ENCODE measurements at places on chromosomes 11 and 22.
A peak's percentile ranks its signal among the peaks of the same experiment; 100 is the strongest.

GRCh38 chr22:23743303-23743705, 7.6 kb downstream of the ZNF70 start:
- no peak for DNase-seq

- peak; percentile 37 for DNase-seq
These were observed at the start of gene DESI1 for GRCh38 chr22:41620589-41621098. TSS of gene DESI1 (minus strand) at chr22:41621043. CDS start at chr22:41620839, 204 bp downstream.

DNA sequence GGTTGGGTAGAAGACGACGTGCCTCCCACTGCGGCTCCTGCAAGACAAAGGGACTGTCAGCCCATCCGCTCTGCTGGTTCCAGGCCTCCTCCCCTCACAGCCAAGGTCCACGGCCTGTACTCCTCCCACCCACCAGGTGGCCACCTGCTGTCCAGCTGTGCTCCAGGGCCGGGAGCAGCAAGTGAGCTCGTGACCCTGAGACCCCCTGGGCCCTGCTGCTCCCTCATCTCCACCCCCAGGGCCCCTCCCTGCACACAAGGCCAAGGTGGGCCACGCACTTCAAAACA, 27.4 kb downstream of the TSPAN4 start:
- no peak for DNase-seq

DNA sequence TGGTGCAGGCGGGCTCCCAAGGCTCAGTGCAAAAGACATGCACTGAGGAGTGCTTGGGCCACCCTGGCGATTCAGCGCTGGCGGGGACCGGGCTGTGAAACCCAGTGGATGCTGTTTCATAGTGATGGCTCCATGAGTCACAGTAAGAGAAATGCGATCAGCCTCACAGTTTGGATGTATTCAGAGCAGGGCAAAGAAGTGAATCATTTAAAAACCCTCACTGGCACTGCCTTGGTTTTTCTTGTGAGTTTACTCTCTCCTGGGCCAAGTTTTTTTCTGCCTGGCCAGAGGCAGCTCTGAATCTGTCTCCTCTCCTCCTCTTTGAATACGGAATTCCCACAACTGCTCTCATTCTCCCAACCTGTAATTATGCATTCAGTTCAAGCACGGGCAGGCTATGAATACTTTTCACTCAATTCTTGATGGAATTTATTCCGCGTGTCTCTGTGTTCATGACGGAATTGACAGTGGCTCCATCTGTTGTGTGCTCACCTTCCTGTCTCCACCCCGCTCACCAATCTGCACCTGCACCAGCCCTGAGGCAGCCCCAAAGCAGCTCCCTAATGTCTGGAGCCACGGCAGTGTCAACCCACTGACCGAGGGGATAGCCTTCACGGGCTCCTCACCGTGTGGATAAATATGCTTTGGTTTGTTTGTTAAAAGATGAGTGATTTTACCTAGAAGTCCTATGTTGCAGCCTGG, 14.9 kb downstream of the ADAMTS8 start:
- no peak for DNase-seq

GRCh38 chr22:24310969-24311368, 40.3 kb downstream of the SPECC1L start:
- no peak for DNase-seq

GRCh38 chr11:23284631-23285030, 424.4 kb upstream of the CCDC179 start:
- DNase-seq = no peak
